ENCODE measurements at places on chromosomes 2 and 18.

DNA sequence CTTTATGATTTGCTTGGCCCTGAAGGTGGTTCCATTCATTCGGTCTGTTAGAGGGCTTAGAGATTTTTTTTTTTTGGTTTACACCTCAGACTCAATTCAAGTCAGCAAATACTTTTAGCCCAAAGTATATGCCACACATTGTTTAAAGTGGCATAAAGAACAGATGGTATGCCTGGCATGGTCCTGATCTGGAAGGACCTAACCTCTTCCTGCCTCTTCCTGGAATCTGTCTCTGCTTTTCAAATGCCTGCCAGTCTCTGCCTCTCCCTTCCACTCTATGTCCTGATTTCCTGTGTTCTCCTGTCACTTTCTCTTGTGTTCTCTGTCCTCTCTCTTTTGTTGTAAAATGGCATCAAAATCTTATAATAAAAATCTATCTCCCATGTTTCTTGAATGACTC, 158.0 kb downstream of the ANKRD30B start:
- no peak for DNase-seq

- DNase-seq = no peak
These were observed 209.6 kb downstream of the HDAC4 start for GRCh38 chr2:239190921-239191885.

GRCh38 chr2:69231612-69232277, 155.3 kb downstream of the GFPT1 start:
- no peak for DNase-seq

DNA sequence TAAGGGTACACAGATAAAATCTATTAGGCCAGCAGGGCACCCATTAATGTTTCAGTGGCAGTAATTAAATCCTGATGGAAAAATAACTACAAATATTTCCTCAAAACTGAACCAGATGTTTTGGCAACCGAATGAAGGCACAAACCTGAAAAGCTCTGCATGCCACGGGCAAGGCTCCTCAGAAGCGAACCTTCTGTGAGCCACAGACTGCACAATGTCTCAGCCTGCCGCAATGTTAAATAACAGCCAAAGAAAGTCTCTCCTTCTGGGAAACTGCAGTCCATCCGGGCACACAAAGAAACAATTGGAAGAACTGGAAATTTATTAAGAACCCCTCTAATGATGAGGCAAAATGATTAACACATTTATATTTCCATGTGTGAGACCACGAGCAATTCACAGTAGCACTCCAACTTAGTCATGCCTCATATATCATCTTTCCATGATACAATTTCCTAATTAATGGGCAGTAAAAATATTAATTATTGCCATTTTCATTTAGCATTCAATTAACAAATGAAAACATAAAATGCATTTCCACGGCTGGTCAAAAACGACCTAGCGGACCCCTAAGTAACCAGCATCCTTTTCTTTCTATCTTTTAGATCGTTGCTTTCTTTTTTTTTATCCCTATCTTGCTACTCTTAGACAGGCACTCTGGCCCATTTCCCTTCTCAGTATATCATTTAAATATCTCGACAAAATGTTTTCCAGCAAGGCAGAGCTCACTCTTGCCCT, 237.5 kb downstream of the EPHA4 start:
- no peak for DNase-seq

DNA sequence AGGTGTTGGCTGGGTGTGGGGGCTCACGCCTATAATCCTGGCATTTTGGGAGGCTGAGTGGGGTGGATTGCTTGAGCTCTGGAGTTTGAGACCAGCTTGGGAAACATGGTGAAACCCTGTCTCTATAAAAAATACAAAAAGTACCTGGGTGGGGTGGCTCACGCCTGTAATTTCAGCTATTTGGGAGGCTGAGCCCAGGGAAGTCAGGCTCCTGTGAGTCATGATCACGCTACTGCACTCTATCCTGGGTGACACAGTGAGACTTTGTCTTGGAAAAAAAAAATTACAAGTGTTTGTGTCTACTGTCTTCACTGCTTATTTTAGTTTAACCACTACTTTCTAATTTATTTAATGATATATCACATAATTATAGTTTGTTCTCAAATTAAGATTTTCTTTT, 62.7 kb upstream of the DOCK10 start:
- no peak for DNase-seq

DNA sequence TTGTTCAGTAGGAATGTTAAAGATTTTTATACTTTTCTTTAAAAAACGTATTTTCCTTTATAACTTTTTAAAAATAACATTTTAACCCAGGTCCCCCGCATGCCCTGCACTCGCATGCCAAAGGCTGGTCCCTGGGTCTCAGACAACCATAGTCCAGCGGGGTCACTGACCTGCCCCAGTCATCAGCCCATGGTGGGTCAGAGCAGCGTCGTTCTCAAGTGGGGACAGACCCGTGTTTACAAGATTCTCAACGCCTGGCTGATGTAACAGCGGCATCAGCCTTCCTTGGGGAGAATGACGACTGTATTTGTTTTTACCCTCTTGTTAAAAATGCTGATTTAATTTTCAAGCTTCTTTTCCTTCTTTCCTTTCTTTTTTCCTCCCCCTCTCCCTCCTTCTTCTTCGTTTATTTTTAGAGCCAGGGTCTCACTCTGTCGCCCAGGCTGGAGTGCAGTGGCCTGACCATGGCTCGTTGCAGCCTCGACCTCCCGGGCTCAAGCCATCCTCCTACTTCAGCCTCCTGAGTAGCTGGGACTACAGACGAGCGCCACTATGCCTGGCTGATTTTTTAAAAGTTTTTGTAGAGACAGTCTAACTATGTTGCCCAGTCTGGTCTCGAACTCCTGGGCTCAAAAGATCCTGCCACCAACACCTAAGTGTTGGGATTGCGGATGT, 1.0 kb upstream of the EFHD1 start:
- no peak for DNase-seq

DNA sequence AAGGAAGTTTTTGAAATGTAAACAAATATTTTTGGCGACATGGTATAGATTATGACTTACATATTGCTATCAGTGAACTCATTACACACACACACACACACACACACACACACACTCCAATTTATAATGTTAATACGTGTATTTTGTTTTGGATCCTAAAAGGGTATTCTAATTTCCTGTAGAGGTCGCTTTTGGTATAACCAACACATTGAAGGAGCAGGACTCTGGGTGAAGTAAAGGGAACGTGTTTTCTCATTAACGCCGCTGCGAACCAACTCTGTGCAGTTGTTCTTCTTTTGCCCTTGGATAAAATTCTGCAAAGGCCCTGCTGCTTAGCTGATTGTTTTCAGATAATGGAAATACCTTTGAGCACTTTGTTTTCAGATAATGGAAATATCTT, 190.4 kb downstream of the PMAIP1 start:
- DNase-seq = no peak

DNA sequence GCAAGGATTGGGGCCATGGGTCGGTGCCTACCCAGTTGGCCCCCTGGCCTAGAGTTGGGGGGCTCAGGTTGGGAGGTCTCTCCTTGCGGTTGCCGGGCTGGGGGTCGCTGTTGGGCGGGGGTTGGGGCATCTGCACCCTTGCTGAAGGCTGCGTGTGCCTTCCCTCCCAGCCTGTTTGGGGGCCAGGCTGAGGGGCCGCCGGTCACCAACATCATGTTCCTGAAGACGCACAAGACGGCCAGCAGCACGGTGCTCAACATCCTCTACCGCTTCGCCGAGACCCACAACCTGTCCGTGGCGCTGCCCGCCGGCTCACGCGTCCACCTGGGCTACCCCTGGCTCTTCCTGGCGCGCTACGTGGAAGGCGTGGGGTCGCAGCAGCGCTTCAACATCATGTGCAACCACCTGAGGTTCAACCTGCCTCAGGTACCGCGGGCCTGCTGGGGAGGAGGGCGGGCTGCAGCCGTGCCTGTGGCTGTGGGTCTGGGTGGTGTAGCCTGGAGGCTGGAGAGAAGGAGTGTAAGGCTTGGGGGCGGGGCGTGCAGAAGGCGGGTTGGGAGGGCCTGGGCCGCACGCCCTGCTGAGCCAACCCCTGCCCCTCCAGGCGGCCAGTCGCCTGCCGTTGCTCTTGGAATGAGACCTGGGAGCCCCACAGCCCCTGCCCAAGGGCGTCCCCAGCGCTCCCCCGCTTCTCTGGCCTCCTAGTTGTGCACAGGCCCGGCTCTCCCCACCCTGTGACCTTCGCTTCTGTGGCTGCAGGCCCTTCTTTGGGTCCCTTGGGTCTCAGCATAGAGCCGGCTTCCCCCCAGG, 7.2 kb upstream of the NEU4 start:
- DNase-seq = no peak

GRCh38 chr2:98346311-98347236, at the start of gene CNGA3:
Gene CNGA3, plus strand, starts transcription at chr2:98346456. Its CDS starts 23,520 bp downstream, at chr2:98369976.
- no peak for DNase-seq
